Heart left ventricle (tissue), 16 donors: ENCODE measurements at places on chromosomes 7 and 10. TPM values are rescaled to one million over a fixed set of nuclear protein-coding genes. Genes with fewer than 3 reads are reported as not detected.
A peak's percentile ranks its signal among the peaks of the same experiment; 100 is the strongest.

- H3K27ac ChIP-seq, result no peak within 1 kb of the TSS
- DNase-seq, result no peak
- no peaks in the 10 kb centered on the region for H3K4me1 ChIP-seq
Measured at GRCh38 chr10:79610601-79611191, at the start of gene SFTPA1. Gene SFTPA1, plus strand, starts transcription at chr10:79610939. Its CDS starts 887 bp downstream, at chr10:79611826.

GRCh38 chr10:124035928-124036558 lies 57.4 kb downstream of the CHST15 start:
- H3K4me1 ChIP-seq, result peaks cover 74% of the 10 kb centered on the region
- no peaks in the 10 kb centered on the region for H3K27me3 ChIP-seq
- no peak overlapping the region for H3K4me3 ChIP-seq
- peak; percentile 17 for DNase-seq
- H3K36me3 ChIP-seq, result peaks cover 19% of the 10 kb centered on the region
- no peak overlapping the region for H3K27ac ChIP-seq

GRCh38 chr7:117872561-117873309 lies 506 bp downstream of the CTTNBP2 start:
- H3K27ac ChIP-seq, result no peak overlapping the region
- peak overlapping the region; percentile 86 for H3K4me3 ChIP-seq
- H3K27me3 ChIP-seq, result peaks cover 51% of the 10 kb centered on the region
- H3K4me1 ChIP-seq, result no peaks in the 10 kb centered on the region

DNA sequence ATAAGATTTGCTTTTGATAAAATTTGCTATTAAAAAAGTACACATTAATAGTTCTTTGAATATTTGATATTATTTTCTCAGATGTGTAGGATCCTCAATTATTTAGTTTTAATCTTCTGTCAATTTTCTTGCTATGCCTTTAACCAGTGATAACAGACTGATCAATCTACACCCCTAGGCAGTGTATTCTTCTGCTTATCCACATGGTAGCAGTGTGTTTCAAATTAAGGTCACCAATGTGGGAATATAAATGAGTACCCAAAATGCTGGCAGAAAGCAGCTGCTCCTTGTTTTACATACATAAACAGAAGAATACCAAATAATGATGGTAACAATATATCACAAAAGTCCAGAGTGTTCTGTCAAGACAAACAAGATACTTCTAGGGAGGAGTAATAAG lies 87.0 kb downstream of the SKAP2 start:
- no peak overlapping the region for H3K27ac ChIP-seq
- no peak overlapping the region for H3K4me3 ChIP-seq
- no peaks in the 10 kb centered on the region for H3K4me1 ChIP-seq

DNA sequence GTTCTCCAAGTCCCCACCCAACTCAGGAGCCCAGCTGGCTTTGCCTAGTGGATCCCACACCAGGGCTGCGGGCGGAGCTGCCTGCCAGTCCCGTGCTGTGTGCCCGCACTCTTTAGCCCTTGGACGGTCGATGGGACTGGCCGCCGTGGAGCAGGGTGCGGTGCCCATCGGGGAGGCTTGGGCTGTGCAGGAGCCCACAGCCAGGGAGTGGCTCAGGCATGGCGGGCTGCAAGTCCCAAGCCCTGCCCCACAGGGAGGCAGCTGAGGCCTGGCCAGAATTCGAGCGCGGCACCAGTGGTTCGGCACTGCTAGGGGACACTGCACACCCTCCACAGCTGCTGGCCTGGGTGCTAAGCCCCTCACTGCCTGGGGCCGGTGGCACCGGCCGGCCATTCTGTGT lies 159.7 kb downstream of the ANKRD30A start:
- no peaks in the 10 kb centered on the region for H3K36me3 ChIP-seq

DNA sequence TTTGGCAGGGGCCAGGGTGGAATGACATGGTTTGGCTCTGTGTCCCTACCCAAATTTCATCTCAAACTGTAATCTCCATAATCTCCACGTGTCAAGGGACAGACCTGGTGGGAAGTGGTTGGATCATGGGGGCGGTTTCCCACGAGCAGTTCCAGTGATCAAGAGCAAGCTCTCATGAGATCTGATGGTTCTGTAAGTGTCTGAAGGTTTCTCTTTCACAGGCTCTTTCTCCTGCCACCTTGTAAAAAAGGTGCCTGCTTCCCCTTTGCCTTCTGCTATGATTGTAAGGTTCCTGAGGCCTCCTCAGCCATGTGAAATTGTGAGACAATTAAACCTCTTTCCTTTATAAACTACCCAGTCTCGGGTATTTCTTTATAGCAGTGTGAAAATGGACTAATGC lies 188.3 kb downstream of the CHCHD3 start:
- no peaks in the 10 kb centered on the region for H3K27me3 ChIP-seq
- no peak overlapping the region for H3K4me3 ChIP-seq
- no peak for DNase-seq
- no peak overlapping the region for H3K27ac ChIP-seq
- no peaks in the 10 kb centered on the region for H3K36me3 ChIP-seq
- H3K4me1 ChIP-seq, result no peaks in the 10 kb centered on the region

DNA sequence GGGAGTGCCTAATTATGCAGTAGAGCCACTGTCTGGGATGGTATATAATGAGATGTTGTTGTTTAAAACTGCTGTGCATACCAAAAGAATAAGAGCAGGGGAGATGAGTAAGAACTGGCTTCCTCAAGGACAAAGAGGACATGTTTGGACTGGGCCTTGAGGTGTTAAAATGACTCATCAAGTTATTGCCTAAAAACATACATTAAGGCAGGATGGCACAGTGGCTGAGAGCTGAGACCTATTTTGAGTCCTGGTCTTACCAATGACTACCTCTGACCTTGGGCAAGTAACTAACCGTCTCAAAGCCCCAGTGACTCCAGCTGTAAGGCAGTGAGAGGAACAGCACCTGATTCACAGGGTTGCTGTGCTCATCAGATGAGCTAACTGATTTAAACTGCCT lies 71.1 kb downstream of the CFAP58 start:
- no peak overlapping the region for H3K4me3 ChIP-seq
- no peaks in the 10 kb centered on the region for H3K36me3 ChIP-seq
- no peaks in the 10 kb centered on the region for H3K27me3 ChIP-seq

GRCh38 chr10:127880557-127880956 lies 12.2 kb downstream of the CLRN3 start:
- DNase-seq, result peak; percentile 27
- no peak overlapping the region for H3K27ac ChIP-seq
- no peaks in the 10 kb centered on the region for H3K4me1 ChIP-seq

The IPMK gene
- 4.1 TPM for total RNA-seq

The GRM3 gene
- total RNA-seq, result not detected
